ENCODE measurements at places on chromosomes 12 and 14. TPM values are rescaled to one million over a fixed set of nuclear protein-coding genes. Genes with fewer than 3 reads are reported as not detected.

Gene BRMS1L
- polyA plus RNA-seq, result 30.8 TPM

Gene TCL1B
- polyA plus RNA-seq, result not detected

Gene FOXG1
- polyA plus RNA-seq, result 54.0 TPM

Gene COL2A1
- polyA plus RNA-seq, result 1.2 TPM

Gene AGAP2
- polyA plus RNA-seq, result 19.3 TPM

Gene COPS7A
- polyA plus RNA-seq, result 45.8 TPM

Gene PLBD1
- not detected for polyA plus RNA-seq

Gene MYO1H
- polyA plus RNA-seq, result 9.2 TPM

Gene IL26
- polyA plus RNA-seq, result not detected

All from neural cell (in vitro differentiated cells).